ENCODE measurements at places on chromosomes 2 and 18.

DNA sequence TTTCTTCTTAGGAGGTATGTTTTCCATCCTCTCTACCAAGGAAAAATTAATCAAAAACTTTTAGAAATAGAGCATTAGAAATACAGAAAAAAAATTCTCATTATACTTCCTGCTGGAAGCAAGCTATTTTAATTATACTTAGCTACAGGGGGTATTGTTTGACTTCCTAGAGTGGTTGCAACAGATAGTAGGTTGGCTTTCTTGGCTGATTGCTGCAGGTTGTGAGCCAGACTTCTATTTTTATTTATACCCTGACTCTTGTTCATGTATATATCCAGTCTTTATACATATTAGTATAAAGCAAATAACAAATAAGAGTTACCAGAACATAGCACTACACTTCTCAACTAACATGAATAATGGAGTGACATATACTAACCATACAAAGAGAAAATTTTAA, 460.8 kb upstream of the REG3G start:
- DNase-seq, result no peak

DNA sequence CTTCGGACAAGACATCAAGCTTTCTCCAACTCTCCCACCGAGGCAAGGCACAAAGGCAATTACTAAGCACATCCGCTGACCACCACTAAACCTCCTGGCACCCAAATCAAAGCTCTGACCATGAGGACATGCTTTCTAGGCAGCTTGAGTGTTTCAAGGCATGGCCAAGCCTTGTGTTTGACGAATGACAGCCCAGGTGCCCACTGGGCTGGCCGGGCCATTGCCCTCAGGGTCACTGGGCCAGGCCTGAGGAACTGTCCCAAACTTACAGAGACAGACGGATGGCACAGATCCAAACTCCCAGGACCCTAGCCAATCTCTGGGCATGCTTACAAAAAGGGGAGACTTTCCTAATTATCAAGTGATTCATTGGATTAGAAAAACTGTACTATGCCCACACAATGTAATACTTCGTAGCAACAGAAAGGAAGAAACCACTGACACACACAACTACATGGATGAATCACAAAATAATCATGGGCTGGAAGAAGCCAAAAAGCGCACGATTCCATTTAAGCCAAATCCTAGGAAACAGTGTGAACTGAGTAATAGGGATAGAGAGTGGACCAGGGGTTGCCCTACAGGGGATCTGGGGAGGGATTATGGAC, 20.2 kb downstream of the CRACDL start:
- DNase-seq, result no peak

- no peak for DNase-seq
Observed at GRCh38 chr2:27963472-27963871, 72.9 kb downstream of the BABAM2 start.

DNA sequence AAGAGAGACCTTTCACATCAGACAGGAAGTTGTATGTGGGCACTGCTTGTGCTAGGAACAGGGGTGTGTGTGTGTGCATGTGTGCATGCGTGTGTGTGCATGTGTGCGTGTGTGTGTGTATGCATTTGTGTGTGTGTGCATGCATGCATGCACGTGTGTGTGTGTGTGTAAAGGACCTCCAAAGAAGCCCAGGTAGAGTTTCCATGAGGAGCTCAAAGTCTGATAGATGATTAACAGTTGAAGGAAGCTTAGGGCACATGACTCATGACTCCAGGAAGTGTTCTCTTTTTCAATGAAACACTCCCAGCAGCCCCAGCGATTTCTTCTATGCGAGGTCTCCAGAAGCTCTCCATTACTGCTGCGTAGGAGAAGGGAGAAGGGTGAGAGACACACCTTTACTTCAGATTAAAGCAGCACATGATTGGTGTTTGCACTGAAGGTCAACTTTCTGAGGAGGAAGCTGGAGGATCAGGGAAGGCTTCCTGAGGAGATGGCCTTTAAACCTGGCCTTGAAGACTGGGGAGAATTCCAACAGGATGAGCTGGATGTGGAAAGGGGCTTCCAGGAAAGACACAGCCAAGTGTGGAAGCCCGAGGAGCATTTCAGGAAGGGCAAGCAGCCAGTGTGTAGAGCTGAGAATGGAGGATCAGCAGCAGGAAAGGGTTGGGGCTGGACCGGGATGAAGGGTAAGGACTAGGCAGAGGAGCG, 77.7 kb downstream of the SMAD4 start:
- no peak for DNase-seq

GRCh38 chr2:10234409-10235094, 68.2 kb upstream of the HPCAL1 start:
- no peak for DNase-seq

DNA sequence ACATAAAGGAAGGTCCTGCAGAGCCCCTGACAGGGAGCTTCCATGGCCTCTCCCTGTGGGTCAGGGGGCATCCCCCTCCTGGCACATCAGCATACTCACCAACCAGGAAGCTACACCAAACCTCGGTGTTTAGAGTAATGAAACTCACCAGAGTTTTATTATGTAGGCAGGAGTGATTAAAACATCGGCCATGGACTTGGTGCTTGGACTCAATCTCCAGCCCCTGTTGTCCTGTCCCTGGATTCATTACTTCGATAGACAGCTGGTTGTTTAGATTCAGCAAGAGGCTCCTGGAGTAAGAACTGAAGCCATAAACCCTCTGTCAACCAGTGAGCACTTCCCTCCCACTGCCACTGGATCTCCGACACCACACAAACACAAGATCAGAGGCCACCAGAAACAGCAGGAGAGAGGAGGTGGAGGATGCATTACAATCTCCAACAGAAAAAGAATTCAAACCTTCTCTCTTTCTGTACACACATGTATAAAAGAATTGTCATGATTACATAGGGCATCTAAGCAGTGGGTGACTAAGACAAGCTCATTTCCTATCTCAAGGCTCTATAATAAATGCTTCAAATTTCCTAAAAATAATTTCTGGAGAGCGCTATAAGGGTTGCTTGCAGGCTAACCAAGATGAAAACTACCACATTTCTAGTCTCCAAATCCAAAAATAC, 27.2 kb downstream of the TBC1D8 start:
- DNase-seq, result no peak

- DNase-seq, result no peak
Observed at GRCh38 chr18:45551142-45551815, 64.0 kb upstream of the SLC14A2 start.

DNA sequence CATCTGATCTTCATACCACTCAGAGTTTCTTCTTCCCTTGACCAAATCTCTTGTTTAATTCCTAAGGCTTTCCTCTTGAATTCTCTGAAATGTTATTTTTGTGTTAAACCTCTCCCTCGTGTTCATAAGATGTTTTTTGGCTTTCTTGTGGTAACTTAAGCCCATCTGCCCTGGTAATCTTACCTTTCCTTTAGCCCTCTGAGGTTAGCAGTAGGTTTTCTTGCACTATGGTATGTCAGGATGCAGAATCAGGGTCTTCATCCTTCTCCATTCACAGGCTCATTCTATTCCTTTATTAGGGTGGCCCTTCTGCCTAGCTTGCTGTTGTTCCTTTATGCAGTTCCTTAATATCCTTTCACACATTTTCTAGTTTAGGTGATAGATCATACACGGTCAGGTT, 24.1 kb downstream of the GIGYF2 start:
- DNase-seq, result no peak

- DNase-seq, result no peak
Observed at GRCh38 chr2:144619760-144620159, 99.8 kb upstream of the ZEB2 start.

- DNase-seq, result no peak
Observed at GRCh38 chr2:29618024-29618423, 303.4 kb downstream of the ALK start.

DNA sequence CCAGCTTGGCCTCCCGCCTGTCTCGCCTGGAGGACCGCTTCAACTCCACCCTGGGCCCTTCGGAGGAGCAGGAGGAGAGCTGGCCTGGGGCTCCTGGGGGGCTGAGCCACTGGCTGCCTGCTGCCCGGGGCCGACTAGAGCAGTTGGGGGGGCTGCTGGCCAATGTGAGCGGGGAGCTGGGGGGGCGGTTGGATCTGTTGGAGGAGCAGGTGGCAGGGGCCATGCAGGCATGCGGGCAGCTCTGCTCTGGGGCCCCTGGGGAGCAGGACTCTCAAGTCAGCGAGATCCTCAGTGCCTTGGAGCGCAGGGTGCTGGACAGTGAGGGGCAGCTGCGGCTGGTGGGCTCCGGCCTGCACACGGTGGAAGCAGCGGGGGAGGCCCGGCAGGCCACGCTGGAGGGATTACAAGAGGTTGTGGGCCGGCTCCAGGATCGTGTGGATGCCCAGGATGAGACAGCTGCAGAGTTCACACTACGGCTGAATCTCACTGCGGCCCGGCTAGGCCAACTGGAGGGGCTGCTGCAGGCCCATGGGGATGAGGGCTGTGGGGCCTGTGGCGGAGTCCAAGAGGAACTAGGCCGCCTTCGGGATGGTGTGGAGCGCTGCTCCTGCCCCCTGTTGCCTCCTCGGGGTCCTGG, 3.7 kb upstream of the KHK start:
- DNase-seq, result no peak

GRCh38 chr18:7139409-7139808, 21.8 kb upstream of the LAMA1 start:
- DNase-seq, result no peak

DNA sequence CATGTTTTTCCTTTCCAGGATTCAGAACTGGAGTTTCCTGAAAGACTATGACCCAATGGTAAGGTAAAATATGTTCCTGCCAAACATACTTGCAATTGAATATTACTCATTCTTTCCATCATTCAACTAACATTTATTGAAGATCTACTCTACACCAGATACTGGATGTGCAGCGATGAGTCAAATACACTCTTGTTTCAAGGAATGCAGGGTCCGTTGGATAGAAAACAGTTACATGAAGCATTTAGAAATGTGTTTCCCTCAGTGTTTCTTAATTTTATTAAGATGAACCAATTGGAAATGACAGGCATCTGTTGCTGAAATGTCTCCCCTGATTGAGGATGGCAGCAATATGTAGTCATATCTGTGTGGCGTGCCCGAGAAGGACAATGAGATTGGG, 14.8 kb upstream of the SLC66A3 start:
- DNase-seq, result no peak

- no peak for DNase-seq
Observed at GRCh38 chr2:120861191-120861575, 125.5 kb downstream of the GLI2 start.

DNA sequence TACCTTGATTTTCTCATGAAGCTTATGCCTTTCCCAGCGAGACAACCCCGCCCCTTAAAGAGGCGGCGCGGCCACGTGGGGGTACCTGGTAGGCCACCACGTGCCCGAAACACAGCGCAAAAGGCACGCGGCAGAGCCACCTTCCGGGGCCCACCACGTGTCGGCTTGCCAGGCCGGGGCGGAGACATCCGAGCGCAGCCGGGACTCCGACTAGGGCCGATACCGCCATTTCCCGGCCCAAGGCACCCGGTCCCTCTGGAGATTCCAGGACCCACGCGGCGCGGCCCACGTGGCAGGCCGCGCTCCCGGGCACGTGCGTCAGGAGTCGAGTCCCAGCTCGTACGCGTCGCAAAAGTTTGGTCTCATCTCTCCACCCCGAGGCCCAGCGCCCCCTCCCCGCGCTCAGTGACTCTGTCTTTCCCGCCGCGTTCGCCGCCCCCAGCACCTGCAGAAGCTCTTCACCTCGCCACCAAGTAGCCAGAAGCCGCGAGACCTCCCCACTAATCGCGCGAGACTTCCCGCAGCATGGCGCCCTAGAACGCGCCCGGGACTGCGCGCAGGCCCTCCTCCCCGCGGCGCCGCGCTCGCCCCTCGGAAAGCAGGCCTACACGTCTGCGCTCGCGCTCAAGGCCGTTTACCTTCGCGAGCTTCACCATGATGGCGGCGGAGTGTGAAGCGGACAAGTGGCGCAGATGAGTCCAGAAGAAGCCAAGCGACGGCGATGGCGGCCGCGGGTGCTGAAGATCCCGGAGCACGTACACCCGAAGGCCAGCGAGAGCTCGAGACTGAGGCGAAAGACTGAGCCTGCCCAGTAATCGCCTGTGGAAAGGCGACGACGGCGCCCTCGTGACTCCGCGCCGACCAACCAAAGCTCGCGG, at the start of gene NCL:
NCL (minus strand) TSS at position 787 of the 878 bp plus-strand sequence; CDS start at position 656, 131 bp downstream.
- DNase-seq, result peak; percentile 89

DNA sequence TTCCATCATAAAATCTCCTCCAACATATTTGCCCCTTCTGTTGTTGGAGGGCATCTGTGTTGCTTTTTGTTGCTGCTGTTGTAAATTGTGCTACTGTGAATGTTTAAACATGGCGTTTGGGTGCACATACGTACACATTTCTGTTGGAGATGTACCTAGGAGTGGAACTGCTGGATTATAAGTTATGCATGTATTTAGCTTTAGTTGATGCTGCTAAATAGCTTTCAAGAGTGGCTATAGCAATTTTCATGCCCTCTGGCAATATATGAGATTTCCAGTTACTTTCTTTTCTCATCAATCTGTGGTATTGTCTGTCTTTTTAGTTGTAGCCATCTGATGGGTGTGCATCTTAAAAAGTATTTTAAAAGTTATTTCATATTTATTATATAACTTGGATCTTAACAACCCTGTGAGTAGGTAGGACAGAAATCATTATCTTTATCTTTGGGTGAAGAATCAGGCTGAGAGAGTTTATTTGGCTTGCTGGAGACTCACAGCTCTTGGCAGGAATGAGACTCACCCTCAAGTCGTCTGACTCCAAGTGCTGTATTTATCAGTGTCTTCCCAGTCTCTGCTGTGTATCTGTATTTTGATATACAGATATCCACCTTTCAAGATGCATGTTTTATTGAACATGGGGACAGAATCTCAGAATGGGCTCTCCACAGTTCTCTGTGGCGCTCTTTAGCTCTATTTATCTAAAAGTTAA, 16.9 kb downstream of the ZNF236 start:
- DNase-seq, result no peak

- no peak for DNase-seq
Observed at GRCh38 chr2:96887493-96888012, 17.7 kb upstream of the SEMA4C start.

GRCh38 chr2:240452462-240453256, 17.2 kb downstream of the GPC1 start:
- peak; percentile 68 for DNase-seq

DNA sequence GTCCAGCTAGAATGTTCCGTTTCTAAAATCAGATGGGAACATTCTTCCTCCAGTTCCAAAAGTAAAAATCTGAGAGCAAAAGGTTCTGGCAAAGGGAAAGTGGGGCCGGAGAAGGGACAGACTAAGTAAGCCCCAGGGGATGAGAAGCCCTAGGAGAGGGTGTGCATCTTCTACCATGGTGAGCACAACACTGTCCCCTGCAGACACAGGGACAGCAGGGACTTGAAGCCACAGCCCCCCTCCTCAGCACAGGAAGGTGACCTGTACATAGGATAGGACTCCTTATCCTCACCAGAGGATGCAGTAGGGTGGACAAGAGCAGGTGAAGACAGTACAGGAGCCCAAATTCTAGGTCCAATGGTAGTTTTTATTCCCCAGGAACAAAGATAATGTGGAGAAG, 12.6 kb upstream of the ATRAID start:
- no peak for DNase-seq

DNA sequence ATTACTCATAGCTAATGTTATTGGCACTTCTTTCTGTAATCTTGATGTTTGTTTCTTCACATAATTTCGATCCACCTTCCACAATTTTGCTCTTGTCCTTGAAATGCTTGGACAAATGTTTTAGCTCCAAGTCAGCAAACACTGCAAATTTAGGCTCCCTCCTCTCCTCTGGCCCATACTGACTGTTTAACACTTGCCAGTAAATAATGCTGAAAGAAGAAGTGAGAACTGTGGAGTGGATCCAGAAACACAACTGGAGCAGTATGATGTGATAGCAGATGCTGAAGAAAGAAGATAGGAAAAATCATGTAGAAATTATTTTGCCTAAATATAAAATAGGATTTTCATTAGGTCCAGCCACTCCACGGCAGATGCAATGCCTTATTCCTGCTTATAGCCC, 415.0 kb upstream of the GYPC start:
- DNase-seq, result no peak

Measured in NCI-H345 (cell line).